ENCODE measurements at places on chromosomes 3 and 15.

DNA sequence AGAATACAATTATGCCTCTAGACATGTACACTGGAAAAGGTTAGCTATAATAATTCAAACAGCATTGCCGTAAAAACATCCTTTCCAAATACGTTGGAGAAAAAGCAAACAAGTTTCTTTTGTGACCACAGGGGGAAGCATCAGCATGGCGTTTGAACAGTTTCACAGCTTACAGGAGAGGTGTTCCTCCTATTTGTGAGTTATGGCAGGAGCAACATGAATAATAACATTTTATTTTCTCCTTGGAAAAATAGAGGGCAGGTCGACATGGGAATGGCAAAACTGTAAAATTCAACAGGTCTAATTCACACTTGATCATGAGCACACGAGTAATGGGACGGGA is 39.7 kb upstream of the GADL1 start:
- peak; percentile 5 for DNase-seq

DNA sequence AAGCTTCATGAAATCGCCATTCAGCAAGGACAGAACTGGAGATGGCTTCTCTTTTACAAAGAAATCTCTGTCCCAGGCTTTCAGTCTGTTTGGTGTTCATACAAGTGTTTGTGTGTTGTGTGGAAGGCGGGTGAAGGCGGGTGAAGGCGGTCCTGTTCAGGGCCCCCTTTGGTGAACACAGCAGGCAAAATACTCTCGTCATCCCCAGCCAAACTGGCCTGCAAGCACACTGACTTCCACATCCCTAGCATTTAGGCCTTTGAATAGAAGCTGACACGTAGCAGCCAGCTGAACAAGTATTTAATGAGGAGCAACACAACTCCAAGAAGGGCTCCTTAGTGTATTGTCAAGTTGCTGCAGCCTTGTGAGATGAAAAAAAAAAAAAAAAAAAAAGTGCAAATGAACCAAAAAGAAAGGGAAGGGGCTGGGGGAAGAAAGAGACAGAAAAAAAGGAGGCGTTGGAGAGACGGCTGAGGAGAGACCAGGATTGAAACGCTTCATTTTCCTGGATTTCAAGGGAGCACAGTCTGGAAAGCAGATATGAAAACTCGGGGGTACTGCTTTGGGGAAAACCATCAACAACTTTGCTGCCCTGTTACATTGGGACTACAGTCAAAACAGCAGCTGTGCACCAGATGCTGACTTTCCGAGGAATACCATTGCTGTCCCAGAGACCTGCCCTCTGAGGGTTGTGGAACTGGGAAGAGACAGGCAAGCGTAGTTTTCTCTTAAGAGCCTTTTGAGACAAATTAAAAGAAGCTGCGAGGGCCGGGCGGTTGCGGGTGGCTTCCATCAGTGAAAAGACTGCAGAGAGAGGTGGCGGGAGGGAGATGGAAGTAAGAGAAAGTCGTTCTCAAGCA is 74.6 kb downstream of the TGFBR2 start:
- no peak for DNase-seq

- DNase-seq: no peak
These were observed 2.7 kb upstream of the COX17 start for GRCh38 chr3:119679874-119680273.

DNA sequence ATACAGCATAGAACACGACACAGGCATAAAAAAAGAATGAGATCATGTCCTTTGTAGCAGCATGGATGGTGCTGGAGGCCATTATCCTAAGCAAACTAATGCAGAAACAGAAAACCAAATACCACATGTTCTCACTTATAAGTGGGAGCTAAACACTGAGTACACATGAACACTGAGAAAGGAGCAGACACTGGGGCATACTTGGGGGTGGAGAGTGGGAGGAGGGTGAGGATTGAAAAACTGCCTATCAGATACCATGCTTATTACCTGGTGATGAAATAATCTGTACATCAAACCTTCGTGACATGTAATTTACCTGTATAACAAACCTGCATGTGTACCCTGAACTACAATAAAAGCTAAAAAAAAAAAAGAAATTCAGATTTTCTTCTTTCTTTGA is 100.4 kb downstream of the PPM1L start:
- DNase-seq: no peak

DNA sequence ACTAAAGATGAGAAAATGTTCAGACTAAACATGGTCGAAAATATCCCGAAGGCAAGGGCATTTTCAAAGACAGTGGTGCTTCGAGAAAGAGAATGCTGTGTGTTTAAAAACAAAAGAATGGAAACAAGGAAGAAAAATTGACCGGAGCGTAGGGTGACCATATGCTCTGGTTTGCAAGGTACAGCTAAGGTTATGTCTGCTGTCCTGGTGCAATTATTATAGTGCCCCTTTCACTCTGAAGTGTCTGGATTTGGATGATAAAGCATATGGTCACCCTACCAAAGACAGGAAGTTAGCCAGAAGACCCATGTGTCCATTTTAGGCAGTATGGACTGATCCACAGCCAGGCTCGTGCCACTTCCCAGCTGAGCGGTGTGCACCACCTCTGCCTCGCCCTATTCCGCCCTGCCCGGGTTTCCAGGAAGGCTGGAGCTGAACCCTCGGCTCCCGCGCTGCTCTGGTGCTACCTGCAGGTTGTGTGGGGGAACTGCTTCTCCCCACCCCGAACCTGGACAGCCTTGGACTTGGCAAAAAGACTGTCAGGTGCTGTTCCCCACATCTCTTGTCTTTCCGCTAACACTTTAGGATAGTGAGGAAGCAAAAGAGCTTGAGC is 25.2 kb downstream of the GOLGA6D start:
- DNase-seq: no peak

- DNase-seq: no peak
These were observed 22.7 kb upstream of the OR5K1 start for GRCh38 chr3:98440283-98440682.

DNA sequence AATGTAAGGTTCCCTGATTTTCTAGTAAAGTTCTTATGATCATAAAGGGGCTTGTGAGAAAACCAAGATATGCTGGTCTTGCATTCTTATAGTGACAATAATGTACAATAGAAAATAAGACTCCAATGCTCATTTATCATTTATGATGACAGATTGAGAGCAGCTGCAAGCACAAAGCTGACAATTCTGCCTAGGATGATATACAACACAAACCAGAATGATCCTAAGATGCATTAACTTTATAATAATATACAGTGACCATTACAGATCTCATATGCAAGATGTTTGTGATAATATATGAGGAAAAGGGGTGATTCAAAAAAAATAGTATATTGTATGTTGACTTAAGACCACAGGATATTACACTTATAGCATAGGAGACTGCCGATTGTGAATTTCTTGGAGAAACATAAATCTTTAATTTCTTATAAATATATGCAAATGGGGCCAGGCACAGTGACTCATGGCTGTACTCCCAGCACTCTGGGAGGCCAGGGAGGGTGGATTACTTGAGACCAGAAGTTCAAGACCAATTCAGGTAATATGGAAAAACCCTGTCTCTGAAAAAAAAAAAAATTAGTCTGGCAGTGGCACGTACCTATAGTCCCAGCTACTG is 387.0 kb downstream of the ZBBX start:
- DNase-seq: no peak

DNA sequence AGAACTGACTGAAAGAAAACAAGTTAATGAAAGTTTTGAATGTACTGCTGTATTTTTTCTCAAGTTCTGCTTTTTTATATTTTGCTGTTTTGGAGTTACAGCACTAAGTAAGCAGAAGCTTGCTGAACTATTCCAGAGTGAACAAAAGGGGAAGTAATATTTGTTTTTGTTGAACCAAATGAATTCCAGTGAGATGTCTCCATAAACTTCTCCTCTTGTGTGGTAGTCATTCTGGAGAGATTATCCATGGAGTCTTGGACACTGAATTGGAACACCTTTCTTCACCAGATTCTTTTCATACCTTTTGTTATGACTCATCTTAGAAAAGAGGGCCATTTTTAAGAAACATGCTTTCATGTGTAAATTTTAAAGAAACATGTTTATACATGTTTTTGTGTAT is 8.8 kb downstream of the ANKUB1 start:
- DNase-seq: no peak

GRCh38 chr15:93283854-93284253 is 194.8 kb upstream of the RGMA start:
- no peak for DNase-seq

DNA sequence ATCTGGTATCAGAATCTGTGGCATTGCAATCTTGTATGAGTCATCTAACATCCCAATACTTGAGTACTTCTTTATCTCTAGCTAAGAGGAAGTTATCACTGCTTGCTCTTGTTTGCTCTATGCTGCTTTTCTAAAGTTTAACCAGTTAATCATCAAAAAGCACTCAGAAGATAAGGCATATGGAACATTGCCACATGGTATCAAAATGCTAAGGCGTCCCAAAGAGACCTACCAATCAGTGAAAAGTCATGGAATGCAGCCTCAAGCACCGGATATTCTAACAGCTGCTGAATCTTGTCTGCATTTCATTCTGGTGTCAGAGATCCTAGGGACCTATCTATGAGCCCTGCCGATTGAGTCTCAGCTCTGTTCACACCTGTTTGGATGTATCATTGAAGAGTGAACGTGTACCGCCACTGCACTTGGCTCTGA is 192.8 kb downstream of the ARPP21 start:
- no peak for DNase-seq

- no peak for DNase-seq
These were observed 142.1 kb downstream of the NUP210 start for GRCh38 chr3:13277860-13278531.

- no peak for DNase-seq
These were observed 188.9 kb downstream of the STXBP5L start for GRCh38 chr3:121096953-121097352.

Data from CD4-positive, alpha-beta T cell treated with Interleukin-6 at 100 ng/mL for 8 hours (primary cell).